ENCODE measurements at places on chromosomes 16 and 17.

DNA sequence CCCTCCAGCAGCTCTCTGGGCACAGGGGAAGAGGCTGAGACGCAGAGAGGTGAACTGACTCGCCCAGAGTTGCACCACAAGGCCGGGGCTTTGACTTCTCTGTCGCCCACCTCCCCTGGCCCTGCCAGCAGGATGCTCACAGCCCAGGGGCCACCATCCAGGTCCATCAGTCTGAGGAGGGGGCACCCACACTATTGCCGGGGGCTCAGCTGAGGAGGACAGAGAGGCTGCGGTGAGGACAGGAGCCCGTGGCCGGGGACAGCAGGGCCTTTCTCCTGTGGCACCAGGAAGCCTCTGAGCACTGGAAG, 32.6 kb downstream of the KDM8 start:
- DNase-seq: peak; percentile 59

DNA sequence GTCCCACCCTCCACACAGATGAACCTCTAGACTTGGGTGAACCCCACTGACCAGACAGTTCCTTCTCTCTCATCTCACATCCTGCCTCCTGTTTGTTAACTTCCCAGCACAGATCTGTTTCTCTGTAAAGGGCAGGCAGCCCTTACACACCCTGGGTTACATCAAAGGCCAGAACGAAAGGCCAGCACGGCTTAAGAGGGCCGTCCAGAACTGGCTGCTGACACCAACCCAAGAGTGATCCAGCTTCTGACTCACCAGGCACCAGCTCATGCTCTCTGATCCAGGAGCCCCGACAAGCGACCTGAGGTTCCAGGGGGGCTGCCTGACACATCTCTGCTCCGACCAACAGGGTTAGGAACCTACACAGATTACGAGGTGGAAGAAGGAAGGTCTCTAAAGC, 86.9 kb downstream of the MRM3 start:
- no peak for DNase-seq

GRCh38 chr16:85512808-85513115, 100.4 kb upstream of the GSE1 start:
- no peak for DNase-seq

- DNase-seq: no peak
Measured at GRCh38 chr16:73213732-73214455, 166.0 kb upstream of the ZFHX3 start.

Measured in upper lobe of right lung (tissue), 1 donor.